ENCODE measurements at places on chromosomes 7 and 10.

DNA sequence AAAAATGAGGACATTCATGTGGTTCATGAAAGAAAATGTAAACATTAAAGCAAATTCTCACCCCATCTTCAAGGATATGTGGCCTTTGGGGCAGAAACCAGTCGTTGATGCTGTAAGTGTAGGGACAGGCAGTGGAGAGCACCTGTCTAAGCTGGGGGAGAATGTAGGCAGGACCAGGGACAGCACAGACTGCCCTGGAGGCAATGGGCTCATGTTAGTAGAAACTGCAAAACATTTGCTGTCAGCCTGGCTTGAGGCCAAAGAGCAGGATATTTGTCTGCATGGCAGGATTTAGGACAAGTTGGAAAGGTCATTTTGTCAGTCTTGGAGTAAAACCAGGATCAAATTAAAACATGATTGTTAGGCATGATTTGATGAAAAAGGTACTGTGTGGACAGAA, 211.6 kb upstream of the AGK start:
- DNase-seq, result no peak

GRCh38 chr10:123135415-123136141, at the start of gene HMX3:
HMX3 (plus strand) TSS chr10:123135970; CDS start chr10:123136051, 81 bp downstream.
- no peak for DNase-seq

DNA sequence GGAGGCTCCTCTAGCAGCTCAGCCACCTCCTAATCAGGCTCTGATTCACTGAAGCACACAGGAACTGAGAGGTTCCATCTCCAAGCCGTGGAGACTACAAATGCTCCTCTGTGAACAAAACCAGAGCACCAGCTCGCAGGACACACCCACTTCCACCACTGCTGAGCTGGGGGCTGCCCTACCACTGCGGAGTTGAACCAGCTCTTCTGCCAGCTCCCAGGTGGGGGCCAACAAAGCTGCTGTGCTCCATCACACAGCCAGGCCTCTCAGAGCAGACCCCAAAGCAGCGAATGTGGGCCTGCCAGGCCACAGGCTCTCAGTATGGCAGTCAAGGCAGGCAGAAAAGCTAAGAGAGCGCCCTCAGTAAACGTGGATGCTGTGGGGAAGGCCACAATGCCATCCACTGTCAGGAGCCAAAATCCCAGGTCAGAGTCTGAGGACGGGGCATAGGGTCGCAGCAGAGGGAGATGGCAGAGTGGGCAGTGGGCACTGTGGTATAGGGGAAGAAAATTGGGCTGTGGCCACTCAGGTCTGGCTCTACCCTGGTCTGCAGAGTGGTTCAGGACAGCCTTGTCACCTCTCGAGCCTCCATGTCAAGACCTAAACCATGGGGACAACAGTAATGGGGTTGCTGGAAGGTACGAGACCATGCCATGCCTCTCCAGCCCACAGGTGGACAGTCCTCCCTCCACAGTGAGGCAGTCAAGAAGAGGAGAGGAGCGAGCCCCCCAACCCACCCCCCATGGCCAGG, 82.1 kb downstream of the GRID1 start:
- DNase-seq, result no peak

- DNase-seq, result no peak
Observed at GRCh38 chr10:26987851-26988250, 112.4 kb downstream of the ANKRD26 start.

DNA sequence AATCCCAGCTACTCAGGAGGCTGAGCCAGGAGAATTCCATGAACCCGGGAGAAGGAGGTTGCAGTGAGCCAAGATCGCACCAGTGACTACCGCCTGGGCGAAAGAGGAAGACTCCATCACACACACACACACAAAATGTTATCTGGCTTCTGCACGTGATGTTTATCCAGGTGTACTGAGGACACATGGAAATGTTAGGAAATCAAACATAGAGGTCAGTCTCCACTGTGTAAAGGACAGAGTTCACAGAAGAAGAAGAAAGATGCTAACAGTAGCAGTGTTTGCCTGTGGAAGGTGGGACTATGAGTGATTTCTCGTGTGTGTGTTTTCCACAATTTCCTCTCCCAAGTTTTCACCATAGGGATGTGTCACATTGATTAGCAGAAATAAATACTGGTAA, 256.9 kb downstream of the ELMO1 start:
- no peak for DNase-seq

GRCh38 chr7:80210400-80210799, 75.8 kb downstream of the GNAI1 start:
- DNase-seq, result no peak
